ENCODE measurements at places on chromosomes 3 and 15.

GRCh38 chr3:43885908-43886618 is 195.3 kb downstream of the ABHD5 start:
- no peak for DNase-seq

DNA sequence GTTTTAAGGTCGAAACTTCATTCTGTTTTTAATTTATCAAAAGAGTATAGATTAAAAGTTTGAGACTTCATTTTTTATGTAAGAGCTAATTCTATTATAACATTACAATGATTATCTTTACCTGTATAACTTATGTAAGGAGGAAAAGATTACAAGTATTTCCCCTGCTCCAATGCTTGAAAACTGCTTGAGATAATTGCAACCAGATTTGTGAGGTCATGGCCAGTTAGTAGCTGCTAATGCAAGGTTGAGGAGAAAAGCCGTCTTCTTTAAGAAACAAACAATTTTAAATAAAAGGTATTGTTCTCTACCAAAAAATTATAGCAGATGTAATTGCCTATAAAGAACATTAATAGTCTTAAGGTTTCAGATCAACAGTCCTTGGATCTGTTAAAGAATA is 208.3 kb upstream of the UBE2E2 start:
- no peak for DNase-seq

- DNase-seq = no peak
These were observed 18.4 kb downstream of the ANKDD1A start for GRCh38 chr15:64930019-64930652.

- no peak for DNase-seq
These were observed 117.7 kb downstream of the DNAJB8 start for GRCh38 chr3:128348805-128349531.

DNA sequence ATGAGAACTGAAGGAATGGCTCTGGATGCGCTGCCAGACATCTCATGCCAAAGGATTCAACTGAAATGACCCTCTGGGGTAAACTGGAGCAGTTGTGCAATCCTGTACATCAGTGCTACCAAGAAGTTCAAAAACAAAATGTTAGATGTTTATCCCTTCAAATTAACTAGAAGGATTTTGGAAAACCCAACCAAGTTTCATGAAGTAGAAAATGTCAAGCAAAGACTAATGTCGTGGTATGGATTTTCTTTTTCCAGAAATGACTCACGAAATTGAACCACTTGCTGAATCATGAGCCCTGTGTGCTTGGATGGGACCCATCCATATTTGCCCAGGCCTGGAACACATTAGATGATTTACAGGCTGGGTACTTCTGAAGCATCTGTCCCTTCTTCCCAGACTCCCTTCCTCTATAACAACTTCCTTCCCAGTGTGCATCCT is 101.6 kb downstream of the LRTM1 start:
- no peak for DNase-seq

DNA sequence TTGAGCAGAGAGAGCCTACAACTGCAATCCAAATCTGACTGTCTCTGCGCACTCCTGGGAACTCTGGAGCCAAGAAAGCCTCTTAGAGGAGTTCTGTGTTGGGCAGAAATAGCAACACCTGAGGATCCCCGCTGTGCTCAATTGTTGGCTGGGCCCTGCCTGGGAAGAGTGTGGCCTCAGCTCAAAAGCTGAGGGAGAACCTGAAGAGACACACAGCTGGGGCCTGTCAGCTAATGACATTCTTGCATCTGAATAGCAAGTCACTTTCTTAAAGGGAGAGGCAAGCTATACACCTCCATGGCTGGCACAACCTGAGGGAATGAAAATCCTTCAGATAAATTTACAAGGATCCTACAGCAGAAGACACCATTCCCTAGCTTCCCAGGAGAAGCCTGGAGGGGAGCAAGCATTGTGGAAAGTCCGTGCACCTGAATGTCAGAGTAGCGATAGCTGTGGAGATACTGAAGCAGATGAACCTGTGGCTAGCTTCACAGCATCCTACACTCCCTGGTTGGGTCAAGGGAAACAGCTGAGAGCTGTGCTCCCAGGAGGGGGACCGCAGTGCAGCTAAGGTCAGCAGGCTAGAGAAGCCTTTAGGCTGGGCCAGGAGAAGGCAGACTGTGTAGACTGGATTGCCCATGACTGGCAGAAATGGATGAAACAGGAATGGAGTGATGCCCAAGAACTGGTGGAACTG is 159.9 kb upstream of the PFN2 start:
- DNase-seq = no peak

GRCh38 chr3:119778811-119779210 is 3.1 kb upstream of the NR1I2 start:
- DNase-seq = no peak

GRCh38 chr3:10149226-10149625 is 7.6 kb downstream of the VHL start:
- no peak for DNase-seq

GRCh38 chr3:124529826-124530571 is 200.3 kb upstream of the UMPS start:
- no peak for DNase-seq

GRCh38 chr3:110291886-110292501 is 779.6 kb upstream of the NECTIN3 start:
- no peak for DNase-seq

- DNase-seq = no peak
These were observed 125.6 kb upstream of the RASGRP1 start for GRCh38 chr15:38690216-38690615.

DNA sequence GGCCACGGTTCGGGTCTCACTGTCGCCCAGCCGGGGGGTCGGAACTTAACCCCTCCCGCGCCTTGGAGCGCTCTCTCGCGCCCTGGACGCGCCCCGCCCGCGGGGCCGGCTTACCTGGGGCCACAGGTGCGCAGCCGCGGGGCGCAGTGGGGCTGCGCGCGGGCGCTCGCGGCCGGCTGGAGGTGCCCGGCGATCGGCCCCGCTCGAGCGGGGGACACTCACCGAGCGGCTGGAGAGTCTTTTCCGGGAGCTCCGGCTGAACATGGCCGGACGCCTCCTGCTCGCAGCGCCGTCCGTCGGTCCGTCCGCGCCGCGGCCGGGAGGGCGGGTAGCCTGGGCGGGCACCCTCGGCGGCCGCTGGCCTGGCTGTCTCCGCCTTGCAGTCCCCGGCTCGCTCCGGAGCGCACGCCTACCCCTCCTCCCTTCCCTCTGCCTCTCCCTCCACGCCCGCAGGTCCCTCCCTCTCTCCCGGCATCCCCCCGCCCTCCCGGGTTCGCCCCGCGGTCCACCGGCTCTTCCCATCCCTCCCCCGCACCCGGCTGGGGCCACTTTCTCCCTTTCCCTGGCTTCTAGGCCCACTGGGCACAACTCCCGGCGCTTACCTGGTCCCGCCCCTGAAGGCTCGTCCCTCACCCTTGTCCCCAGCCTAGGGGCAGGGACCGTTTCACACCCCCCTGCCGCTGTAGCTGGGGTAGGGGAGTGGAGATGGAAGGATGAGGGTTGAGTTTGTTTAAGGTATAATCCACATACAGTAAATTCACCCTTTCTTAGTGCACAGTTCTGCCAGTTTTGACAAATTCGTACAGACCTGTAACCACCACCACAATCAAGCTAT is 220.1 kb upstream of the PRICKLE2 start:
- no peak for DNase-seq

GRCh38 chr3:101288294-101288693 is 32.1 kb downstream of the IMPG2 start:
- no peak for DNase-seq

DNA sequence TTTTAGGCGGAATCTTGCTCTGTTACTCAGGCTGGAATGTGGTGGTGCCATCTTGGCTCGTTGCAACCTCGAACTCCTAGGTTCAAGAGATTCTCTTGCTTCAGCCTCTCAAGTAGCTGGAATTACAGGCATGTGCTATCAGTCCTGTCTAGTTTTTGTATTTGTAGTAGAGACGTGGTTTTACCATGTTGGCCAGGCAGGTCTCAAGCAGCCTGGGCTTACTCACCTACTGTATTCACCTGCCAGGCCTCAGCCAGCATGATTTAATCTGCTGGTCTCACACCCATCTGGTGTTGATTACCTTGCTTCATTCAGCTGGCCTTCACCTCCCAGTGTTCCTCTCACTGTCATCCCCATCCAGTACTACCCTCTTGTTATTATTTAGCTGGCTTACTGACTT is 102.0 kb downstream of the IL12A start:
- no peak for DNase-seq

- no peak for DNase-seq
These were observed 14.8 kb upstream of the ZNF639 start for GRCh38 chr3:179308001-179308400.

GRCh38 chr15:33320017-33320416 is 9.2 kb downstream of the RYR3 start:
- DNase-seq = no peak

DNA sequence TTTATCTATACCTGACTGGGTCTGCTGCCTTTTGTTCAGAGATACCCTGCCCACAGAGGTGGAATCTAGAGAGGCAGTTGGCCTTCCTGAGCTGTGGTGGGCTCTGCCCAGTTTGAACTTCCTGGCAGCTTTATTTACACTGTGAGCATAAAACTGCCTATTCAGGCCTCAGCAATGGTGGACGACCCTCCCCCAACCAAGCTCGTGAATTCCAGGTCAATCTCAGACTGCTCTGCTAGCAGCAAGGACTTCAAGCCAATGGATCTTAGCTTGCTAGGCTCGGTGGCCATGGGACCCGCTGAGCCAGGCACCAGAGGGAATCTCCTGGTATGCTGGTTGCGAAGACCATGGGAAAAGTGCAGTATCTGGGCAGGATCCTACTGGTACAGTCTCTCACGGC is 270.2 kb downstream of the CADM2 start:
- no peak for DNase-seq

DNA sequence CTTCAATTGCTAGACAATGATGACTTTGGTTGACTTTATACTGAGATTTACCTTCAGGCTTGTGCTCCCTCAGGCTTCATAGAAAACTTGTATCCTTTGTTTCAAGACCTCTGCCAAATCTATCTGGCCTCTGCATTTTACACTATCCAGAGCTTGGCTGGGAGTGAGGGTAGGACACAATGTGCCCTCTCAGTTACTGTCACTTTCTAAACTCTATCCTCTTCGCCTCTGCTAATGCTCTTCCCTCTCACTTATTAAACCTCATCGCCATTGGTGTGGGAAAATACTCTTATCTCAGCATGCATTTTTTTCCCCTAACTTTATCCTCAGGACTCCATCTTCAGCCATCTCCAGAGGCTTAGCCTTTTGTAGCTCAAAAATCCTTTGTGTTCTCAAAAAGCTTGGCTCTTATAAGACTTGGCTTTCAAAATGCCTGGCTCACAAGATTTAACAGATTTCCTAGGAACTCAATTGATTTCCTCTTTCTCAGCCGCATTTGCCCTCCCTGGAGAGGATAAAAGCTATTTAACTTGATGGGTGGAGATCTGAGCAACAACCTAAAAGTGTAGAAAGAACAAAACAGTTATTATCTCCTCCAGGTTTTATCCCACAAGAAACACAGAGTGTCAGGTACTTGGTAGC is 28.3 kb downstream of the SUCNR1 start:
- DNase-seq = no peak

- DNase-seq = peak; percentile 56
These were observed at the start of gene PSTPIP1 for GRCh38 chr15:76994971-76995945. Gene PSTPIP1 (plus strand): TSS chr15:76995126. CDS start chr15:76995574, 448 bp downstream.

- no peak for DNase-seq
These were observed 1.3 kb downstream of the GOLGA8A start for GRCh38 chr15:34436126-34436955.

DNA sequence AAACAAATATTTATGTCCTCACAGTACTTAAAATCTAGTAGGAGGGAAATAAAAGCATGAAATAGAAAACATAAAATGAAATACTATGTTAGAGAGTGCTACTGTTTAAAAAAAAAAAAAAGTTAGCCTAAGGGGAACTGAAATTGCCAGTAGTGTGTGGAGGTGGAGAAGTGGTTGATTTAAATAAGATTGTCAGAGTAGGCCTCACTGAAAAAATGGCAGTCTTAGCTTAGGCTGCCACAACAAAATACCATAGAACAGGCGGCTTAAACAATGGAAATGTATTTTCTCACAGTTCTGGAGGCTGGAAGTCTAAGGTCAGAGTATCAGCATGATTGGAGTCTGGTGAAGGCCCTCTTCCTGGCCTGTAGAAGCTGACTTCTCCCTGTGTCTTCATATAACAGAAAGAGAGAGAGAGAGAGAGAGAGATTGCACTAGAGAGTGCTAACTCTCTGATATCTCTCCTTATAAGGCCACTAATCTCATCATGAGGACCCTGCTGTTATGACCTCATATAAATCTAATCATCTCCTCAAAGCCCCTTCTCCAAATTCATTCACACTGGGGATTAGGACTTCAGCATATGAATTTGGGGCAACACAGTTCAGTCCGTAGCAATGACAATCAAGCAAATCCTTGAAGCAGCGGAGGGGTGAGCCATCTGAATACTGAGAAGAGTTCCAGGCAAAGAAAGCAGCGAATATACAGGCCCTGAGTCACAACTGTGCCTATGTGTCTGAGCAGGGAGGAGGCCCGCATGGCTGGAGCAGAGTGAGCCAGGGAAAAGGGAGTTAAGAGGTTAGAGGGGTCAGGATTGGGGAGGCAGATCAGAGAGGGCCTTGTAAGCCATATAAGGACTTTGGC is 23.6 kb upstream of the LRRC34 start:
- DNase-seq = no peak

- no peak for DNase-seq
These were observed 289.7 kb upstream of the ADAMTS9 start for GRCh38 chr3:64977308-64978100.

GRCh38 chr15:72475674-72476073 is 1.5 kb downstream of the ARIH1 start:
- DNase-seq = no peak
